ENCODE measurements at places on chromosomes 3 and 15. TPM values are rescaled to one million over a fixed set of nuclear protein-coding genes. Genes with fewer than 3 reads are reported as not detected.

The RNF13 gene
- total RNA-seq: 48.7 TPM

The TBC1D21 gene
- total RNA-seq: not detected

DNA sequence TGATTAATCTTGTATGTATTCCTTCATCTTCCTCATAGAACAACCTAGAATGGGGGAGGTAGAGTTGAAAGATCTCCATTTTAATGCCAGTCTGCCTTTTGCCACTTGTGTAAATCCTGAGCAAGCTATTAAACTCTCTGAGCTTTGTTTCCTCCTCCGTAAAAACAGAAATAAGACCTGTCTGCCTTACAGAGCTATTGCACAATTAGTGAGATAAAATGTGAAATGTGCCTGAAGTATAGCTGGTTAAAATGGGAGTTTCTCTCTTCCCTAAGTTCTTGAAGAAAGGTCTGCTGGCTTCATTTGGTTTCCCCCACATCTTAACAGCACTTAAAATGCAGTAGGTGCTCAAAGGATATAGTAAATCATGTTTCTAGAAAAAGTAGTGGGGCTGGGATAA lies 19.0 kb downstream of the ALDH1A2 start:
- DNase-seq: no peak

- DNase-seq: no peak
Measured at GRCh38 chr15:37616215-37616614, 318.2 kb upstream of the TMCO5A start.

DNA sequence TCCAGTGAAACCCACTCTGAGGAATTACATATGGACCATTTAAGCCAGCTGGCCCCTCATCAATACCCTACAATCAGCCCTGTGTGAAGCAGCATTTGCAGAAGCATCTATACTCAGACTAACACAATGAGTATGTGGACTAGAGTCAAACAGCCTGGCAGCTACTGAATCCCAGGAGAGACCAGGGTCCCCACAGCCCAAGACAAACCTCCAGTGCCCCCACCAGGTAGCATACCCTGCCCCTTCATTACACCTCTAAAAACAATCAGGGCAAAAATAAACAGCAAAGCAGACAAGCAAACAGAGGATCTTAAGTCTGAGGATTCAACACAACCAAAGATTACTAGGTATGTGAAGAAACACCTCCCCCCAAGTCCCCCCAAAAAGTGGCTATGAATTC lies 157.4 kb downstream of the LEKR1 start:
- DNase-seq: no peak

GRCh38 chr3:129054605-129055104 lies 5.9 kb upstream of the GP9 start:
- no peak for DNase-seq

All from GM23248 (cell line).